CD4-positive, alpha-beta T cell treated with Interleukin-12 subunit alpha and Interleukin-12 subunit beta, for 1 hour (primary cell): ENCODE measurements at places on chromosomes 13 and 19.

DNA sequence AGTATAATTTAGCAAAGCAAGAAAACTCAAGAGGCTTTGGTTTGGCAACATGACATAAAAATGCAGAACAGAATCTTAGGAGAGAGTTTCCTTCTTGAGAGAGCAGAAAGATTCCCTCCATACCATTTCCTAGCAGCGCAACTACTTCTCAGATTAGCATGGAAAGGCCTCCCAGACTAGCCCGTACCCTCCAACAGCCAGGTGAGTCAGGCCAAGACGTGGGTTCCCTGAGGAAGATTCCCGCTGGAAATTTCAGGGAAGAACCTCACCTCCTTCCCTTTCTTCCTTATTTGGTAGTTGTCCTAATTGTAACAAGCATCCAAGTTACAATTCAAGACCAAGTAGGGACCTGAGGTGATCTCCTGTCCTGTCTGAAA, 12.3 kb downstream of the COL4A2 start:
- DNase-seq = no peak

DNA sequence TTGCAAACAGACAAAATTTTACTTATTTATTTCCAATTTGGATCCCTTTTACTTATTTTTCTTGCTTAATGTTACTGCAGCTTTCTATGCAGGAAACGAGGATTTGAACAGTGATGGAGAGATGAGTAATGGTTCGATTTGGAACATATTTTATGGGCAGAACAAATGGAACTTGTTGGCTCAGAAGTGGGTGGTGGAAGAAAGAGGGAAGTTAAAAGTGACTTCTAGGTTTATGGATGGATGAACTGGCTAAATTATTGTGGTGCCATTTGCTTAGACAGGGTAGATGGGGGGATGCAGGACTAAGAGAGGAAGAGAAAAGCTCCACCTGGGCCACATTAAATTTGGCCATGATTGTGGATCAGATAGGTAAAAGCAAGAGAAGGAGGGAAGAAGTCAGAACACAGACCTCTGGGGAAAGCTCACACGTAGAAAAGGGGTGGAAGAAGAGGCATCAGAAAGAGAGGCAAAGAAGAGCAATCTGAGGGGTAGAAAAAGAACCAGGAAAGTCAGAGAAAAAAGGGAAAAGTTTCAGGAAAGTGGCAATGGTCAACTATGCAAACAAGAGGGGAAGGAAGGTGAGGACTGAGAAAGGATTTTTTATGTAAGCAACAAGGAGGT, 768 bp upstream of the CYSLTR2 start:
- no peak for DNase-seq

GRCh38 chr13:27442071-27442647, 8.2 kb downstream of the MTIF3 start:
- peak; percentile 34 for DNase-seq

DNA sequence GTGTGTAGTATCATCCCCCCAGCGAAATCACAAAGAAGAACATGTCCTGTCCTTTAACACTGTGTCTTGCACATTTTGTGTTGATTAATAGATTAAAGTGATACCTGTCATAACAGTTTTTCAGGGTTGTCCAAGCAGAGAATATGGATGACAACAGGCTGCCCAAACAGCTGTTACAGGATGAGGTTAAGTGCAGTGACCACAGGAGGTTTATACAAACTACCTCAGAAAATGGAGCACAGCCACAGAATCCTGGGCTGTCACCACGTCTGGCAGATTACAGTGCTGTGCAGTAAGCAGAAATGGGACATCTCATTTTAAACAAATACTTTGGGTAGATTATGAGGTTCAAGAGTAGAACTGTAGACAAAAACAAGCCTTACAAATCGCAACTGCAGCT, 575.6 kb downstream of the DCT start:
- no peak for DNase-seq

DNA sequence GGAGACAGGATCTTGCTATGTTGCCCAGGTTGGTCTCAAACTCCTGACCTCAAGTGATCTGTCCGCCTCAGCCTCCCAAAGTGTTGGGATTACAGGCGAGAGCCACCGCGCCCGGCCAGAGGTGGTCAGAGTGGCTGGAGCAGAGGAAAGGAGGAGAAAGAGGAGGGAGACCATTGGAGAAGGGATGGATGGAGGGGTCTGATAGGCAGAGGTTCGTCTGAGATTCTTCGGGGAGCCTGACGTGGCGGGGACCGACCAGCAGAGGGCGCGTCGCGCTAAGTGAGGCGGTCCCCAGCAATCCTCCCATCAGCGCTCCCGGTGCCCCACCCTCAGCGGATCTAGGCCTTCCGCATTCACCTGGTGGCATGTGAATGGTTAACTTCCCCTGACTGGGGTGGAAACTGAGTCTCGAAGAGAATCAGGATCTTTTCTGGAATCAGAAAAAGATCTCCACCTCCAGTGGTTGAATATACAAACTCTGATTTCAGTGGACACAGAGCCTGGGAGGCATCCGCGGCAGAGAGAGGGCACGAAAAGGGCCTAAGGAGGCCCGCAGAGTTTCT, 8.8 kb downstream of the GTPBP3 start:
- peak; percentile 78 for DNase-seq

GRCh38 chr13:19665427-19665859, 32.0 kb downstream of the MPHOSPH8 start:
- DNase-seq = no peak

DNA sequence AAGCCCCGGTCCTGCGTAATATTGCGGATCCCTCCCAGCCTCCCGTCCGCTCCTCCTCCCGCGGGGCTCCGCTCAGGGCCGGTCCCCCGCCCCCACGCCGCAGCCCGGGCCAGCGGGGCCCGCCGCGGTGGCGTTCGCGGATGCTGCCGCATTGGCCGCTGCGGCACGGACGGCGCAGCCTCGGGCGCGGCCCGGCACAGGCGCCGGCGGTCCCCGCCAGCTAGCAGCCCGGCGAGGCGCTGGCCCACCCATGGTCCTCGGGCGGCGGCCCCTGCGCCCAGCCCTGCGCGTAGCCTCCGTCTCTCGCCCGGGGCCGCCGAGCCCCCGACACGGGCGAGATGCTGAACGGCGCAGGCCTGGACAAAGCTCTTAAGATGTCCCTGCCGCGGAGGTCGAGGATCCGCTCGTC, at the start of gene ATP8A2:
Gene ATP8A2, plus strand, starts transcription at position 100 of the 409 bp plus-strand sequence. Its CDS starts 239 bp downstream, at position 339.
- no peak for DNase-seq

GRCh38 chr13:20193162-20193906, 596 bp upstream of the GJB2 start:
- no peak for DNase-seq

DNA sequence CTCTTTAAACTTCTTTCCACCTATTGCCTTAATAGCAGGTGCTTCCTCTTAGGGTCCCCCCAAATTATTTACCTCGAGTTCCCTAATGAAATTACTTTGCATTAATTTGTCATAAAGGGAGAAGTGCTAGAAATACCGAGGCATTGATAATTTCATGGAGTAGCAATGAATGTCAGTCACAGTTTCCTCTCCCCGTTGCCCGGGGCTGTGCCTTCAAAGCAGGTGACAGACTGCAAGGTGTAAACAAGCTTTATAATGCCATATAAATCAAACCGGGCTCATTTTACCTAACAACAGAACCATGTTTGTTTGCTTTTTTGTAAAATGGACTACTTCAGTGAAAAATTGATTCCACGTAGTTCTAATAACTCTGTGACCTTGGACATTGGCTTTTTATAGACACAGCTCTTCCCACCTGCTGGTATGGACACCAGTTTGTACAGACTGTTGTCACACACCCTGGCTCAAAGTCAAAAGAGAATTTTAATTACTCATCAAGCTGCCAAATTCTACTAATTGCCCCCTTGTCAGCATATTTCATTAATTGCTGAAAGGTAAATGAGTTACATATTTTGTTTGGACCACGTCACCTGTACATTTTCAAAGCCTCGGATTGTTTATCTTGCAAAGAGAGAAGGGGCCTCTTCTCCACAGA, 171.1 kb downstream of the STK24 start:
- no peak for DNase-seq

DNA sequence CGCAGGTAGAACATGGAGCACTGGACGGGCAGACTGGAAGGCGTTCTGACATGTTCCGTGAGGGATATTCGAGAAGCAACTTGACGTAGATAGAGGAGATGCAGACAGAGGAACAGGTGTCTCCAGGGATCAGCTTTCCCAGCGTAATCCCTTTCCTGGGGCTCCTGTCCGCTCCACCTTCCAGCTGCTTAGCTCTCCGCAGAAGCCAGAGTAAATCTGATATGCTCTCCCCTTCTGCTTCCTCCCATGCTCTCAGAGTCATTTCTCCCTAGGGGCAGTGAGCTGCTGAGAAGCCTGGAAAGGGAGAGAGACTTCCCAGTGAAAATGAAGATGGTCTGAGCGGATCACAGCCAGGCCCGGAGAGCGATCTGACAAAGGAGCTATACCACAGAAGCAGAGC, 23.0 kb upstream of the OLFM4 start:
- no peak for DNase-seq

- DNase-seq = no peak
Measured at GRCh38 chr13:73800011-73800410, 334.2 kb downstream of the KLF12 start.

DNA sequence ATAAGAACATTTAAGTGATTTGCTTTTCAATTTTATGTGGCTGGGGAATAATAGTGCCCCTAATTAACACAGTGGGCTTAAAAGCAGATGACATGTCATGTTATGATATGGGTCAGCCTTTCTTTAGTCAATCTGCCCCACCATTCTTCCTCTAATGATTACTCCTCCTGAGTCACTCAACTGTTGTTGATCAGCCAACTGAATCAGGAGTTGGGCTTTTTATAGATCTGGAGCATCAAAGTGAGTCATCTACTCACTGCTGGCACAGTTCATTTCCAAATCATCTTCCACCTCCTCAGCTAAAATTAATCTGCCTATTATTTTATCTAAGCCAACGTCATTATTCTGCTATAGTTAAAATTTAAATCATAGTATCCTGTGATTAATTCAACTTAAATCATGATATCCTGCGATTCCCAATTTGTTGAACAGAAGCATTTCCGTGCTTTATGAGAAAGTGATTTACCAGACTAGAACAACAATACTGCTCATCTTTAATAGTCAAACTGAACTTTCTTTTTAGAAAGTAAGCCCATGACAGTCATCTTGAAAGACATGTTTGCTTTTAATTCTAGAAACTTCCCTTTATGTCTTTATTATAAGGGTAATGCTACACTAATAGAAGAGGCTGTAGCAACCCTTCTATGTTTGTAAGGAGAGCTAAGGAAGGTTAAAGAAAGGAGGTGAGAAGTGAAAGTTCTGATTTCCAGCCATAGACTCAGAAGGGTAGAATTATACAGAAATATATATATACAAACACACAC, 551.4 kb downstream of the TBC1D4 start:
- no peak for DNase-seq

DNA sequence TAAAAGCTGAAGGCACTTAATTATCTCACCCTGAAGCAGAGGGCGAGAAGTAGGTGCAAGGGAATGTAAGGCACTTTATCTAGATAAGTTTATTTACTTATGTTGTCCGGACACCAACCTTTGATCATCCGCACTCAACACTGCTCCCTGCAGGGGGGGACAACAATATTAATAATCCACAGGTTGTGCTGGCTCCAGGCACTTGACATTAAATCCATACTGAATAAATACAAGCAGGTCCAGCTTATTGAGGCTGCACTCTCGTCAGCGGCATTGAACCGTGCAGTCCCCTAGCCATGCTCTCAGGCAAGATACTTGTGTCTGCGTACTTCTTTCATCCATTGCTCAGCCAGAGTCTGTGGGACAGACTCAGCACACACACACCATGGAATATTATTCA, 374.5 kb upstream of the NBEA start:
- DNase-seq = no peak

DNA sequence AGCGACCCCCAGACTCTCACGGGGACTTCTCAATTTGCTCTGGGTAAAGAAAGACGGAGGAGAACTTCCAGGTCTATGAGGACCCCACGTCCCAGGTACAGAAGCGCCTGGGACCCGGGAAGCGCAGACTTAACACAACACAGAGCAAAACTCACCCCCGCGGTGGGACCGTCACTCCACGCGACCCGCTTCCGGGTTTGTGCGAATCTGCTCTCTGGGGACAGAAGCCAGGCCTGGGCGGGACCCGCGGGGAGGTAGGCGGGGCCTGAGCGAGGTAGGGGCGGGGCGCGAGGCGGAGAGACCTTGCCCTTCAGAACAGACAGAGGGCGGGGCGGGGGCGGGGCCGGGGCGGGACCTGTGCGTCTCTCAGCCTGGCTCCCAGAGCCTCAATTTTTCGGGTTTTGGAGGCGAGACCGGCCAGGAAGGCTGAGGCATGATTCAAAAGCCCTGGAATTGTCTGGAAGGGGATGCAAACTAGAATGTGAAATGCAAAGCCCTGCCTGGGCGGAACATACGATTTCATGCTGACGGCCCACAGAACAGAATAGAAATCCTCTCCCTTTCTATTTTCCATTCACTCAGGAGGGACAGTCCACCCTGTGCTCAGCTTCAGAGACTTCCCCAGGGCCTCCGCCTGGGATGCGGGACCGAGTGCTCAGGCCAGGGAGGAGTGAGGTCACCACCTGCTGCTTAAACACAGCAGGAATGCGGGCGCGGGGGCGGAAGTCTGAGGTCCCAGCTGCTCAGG, 19.3 kb upstream of the ZNF888 start:
- DNase-seq = peak; percentile 97

DNA sequence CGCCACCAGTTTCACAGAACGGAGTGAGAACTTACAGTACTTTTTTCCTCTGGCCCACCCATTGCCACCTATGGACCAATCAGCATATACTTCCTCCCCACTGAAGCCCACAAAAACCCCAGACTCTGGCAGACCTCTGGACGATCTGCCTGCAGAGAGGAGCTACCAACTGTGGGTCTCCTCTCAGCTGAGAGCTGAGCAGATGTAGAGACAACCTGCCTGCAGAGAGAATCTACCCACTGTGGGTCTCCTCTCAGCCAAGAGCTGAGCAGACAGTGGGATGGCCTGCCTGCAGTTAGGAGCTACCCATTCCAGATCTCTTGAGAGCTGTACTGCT, 69.7 kb downstream of the PIBF1 start:
- DNase-seq = no peak

- peak; percentile 18 for DNase-seq
Measured at GRCh38 chr13:97261254-97262005, 39.3 kb downstream of the MBNL2 start.

DNA sequence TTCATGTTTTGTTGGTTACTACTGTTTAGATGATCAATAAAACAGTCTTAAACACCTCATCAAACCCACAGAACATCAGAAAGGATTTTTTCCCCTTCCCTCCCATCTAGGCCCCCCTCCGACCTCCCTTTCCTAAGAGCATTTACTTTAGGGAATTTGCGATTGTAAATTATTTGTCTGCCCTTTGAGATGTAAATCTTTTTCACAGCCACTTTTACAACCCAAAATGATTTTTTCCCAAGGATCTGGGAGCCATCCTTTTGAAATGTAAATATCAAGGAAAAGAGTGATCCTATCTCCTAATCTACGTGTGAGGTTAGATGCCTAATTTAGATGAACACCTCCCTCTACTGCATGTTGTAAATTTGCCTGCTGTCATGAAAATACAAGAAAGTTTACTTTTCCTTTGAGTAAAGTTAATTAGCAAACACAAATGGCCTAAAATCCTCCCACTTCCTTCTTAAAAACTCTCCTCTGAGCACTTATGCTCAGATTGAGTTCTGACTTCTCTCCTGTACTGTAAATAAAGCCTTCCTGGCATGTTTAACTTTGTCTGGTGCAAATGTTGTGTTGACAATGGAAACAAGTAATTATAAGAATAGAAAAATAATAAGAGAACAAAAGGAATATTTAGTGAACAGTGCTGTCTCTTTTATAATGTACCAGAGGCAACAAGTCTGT, 1646.9 kb upstream of the SPRY2 start:
- DNase-seq = no peak

GRCh38 chr19:371501-372168, 27.0 kb upstream of the MIER2 start:
- no peak for DNase-seq
